Midbrain (tissue), 1 donor: ENCODE measurements at places on chromosomes 13 and 19.

DNA sequence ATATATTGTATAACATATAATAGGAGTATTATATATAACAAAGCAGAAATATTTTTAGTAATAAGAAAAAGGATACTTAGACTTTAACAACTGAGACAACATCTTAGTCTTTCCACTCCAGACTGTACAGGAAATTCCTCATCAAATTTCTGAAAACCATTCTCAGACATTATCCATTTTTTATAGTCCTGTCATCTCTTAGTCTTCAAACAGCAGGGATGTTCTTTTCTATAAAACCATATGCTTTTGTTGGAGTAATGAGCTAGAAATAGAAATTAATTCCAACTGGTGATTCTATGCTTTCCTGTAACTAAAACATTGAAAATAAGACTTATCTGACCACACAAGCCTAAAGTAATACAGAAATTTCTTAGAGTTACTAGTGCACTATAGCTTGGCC, 82.2 kb upstream of the CSNK1A1L start:
- DNase-seq, result no peak

DNA sequence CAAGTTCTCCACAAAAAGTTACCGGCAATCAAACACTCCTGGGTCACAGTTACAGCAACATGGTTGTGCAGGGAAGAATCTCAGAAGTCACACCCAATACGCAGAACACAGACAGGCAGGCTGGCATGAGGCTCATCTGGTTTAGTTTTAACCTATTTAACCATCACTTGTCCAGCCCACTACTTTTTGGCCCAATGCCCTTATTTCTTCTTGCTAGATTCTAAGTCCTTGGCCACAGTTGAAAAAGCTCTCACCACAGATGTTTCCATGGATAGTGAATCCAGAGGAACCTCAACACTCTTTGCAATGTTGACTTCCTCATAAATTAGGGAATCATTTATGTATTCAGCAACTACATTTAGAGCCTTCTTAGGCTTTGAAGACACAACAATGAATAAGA, 50.7 kb upstream of the FNDC3A start:
- no peak for DNase-seq

GRCh38 chr19:44813070-44813840, 4.4 kb downstream of the BCAM start:
- no peak for DNase-seq

DNA sequence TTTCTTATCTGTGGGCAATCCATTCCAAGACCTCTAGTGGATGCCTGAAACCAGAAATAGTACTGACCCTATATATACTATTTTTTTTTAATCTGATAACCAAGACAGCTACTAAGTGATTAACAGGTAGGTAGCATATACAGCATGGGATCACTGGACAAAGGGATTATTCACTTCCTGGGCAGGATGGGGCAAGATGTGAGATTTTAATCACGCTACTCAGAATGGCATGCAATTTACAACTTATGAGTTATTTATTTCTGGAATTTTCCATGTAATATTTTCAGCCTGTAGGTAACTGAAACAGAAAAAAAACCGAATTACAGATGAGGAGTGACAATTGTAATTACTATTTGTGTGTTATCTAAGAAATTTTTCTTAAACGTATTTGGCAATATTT, 41.2 kb downstream of the ZIC2 start:
- no peak for DNase-seq

DNA sequence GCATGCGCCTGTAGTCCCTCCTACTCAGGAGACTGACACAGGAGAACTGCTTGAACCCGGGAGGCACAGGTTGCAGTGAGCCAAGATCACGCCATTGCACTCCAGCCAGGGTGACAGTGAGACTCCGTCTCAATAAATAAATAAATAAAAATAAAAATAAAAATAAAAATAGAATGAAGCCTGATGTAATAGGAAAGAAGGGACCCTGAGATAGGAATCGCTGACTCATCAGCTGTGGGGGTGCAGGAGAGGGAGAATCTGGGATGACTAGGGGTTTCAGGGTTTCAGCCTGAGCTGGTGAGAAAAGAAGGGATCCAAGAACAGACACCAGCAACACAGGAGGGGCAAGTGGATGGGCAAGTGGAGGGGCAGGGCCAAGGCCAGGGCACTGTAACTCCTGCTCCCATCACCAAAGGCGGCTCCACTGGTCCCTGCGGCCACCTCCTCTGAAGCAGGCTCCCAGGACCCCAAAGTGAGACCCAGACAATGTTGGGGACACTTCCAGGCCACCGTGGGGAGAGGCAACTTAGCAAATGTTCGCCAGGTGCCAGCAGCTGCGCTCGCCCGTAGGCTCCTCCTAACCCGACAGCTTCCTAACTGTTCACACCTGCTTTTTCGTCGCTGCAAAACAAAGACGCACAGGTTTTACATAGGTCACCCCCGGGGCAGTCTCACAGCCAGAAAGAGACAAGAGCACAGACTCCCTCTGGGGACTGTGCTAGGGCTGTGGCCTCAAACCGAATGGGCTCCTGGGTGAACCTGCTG, 1.2 kb downstream of the HAUS8 start:
- no peak for DNase-seq

- DNase-seq, result no peak
These were observed 7.3 kb downstream of the NOSIP start for GRCh38 chr19:49573009-49573408.

GRCh38 chr13:84609716-84610115, 727.4 kb upstream of the SLITRK1 start:
- no peak for DNase-seq

DNA sequence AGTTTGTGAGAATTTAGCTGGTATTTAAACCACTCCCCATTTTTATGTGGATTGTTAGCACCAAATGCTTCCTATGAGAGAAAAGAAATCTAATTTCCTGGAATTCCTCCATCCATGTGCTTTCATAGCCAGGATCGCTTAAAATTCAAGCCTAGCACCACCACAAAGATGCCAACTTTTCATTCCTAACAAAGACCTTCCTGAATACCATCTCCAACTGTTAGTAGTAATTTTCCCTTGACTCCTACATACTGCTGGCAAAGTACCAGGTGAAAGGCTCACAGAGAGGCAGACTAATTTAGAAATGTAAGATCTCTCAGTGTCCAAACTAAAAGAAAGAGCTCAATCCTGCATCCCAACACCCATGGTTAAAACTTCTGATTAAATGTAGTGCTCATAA, 386.3 kb downstream of the KCTD12 start:
- DNase-seq, result peak; percentile 7

GRCh38 chr19:18377026-18377425, 8.9 kb upstream of the GDF15 start:
- DNase-seq, result no peak

DNA sequence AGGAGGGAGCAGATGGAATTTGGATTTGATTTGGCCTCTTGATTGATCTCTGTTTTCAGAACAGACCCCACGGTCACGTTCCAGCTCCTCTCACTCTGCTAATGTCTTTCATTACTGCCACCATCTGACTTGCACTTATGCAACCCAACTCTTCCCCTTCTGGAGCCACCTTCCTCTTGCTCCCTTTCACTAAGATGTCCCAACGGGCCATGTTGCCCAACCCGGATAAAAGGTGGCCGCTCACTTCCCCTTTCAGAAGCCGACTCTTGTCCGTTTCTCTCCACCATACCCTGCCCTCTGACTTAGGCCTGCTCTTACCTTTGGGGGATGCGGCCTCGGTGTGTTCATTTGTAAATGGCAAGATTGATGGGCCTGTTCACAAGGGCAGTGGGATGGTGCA, 27.4 kb upstream of the CYP4F8 start:
- DNase-seq, result no peak

DNA sequence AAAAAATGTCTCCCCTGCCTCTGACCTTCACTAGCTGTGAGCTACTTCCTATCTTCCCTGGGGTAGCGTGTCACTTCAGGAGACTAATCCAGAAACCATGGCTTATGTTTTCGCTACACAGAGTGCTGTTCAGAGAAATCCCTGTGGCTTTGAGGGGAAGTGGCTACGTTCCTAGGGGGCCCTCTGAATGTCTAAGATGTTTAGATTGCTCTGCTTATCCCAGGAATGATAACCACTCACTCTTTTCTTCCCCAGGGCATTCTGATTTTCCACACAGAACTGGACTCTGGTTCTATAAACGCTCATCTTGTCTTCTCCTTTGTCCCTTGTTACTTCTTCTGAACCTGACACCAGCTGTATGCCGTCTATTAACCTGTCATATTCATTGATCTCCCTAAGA, 572.5 kb downstream of the OLFM4 start:
- DNase-seq, result no peak

DNA sequence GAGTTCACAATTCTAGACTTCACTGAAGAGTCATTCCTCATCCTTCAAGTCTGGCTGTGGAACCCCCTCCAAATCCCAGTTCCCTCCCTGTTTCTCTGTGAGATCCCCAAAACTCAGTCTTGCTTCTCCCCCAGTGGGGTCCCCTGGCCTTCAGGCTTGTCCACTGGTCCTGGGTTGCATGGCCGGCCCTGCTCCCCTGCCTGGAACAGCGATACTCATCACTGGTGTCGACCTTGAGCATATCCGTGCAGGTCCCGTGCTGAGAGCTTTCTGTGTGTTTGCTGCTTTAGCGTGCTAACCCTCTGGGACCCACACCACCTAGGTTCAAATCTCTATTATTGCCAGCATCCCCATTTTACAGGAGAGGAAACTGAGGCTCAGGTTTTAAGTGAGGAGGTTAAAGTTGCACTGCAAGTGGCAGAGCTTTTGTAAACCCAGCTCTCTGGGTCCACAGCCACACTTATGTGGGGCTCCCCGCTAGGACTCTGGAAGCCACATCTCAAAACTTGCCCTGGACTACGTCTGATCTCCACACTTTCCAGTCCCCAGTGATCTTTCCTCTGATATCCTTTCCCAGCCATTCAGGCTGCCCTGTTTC, 15.5 kb downstream of the LIPE start:
- DNase-seq, result no peak

- no peak for DNase-seq
These were observed 82.6 kb downstream of the PCDH9 start for GRCh38 chr13:67147342-67148133.

DNA sequence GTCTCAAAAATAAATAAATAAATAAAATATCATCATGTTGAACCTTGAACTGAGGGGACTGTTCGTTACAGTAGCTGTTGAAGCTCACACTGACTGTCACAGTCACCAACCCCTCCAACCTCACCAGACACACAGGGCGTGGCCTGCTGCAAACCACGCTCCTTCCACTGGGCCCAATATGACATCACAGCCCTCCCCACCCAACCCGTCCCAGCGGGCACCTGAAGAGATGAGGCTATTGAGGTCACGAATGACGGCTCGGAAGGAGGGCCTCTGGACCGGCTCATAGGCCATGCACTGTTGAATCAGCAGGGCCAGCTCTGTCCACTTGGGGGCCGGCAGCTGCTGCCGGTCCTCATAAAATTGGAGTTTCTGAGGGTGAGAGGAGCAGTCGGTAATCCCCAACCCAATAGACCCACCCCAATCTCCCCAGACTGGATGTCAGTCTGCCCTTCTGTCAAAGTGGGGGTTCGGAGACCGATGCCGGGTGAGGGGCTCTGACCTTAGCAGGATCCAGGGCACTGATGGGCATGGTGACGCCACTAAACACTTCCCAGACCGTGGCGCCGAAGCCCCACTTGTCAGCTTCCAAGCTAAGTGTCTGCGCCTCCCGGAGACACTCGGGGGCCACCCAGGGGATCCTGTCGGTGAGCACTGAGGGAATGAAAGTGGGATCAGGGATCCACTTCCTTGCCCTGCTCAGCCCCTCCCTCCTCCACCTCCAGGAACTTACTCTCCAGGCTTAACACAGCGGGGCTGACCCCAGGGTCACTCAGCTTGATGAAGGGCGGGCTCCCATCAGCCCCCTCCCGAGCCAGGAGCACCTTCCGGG, 13.2 kb downstream of the JAK3 start:
- no peak for DNase-seq

DNA sequence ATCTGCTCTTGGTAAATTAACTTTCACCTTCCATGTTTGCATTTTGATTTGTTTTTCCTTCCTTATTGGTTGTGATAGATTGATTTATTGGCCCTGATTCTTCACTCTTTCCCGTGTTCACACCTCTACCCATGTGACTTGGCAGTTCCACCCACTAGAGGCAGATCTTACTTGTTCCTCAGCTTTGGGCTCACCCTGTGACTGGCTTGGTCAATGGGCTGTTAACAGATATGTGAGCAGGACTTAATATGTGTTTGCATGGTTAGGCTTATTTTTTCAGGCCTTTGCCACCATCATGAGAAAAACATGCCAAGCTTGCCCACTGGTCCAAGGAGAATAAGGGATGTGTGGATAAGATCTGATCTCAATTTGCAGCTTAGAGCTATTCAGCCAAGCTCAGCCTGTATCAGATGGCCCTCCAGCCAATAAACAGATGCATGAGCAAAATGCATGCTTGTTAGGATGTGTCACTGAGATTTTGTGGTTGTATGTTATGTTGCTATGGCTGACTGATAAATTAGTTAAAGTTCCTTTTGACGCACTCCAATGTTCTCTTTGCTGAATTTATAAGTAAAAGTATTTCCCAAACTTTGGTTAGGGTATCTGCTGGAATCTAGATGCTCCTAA, 48.0 kb downstream of the RGCC start:
- no peak for DNase-seq

DNA sequence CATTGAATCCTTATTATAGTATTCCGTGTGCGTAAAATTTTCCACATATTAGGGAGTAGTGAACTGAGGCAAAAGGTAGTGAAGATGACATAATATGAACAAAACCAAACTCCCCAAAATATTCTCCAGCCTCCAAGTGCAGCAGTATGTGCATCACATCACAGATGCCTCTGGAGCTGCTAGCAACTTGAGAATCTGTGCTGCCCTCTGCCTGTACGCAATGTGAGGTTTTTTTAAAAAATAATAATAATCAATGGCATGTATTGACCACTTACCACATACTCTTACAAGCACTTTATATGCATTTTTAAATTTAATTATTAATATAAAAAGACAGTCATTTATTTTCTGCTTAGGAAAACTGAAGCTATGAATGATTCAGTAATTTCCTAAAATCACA, 583.0 kb upstream of the SPRY2 start:
- no peak for DNase-seq

GRCh38 chr19:45646345-45646698, 7.1 kb upstream of the EML2 start:
- DNase-seq, result no peak

- DNase-seq, result no peak
These were observed 60.7 kb upstream of the MCF2L start for GRCh38 chr13:112908342-112908741.

DNA sequence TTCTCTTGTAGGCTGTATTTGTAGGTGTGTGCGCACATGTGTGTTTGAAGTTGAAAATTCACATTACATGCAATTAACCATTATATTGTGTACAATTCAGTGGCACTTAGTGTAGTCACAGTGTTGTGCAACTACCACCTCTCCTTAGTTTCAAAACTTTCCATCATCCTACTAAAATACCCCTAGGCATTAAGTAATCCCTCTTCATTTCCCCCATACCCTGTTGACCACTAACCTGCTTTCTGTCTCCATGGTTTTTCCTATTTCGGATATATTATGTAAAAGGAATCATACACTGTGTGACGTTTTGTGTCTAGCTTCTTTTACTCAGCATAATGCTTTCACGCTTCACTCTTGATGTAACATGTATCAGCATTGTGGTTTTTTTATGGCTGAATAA, 16.1 kb downstream of the LSM14A start:
- no peak for DNase-seq
